Thoracic aorta (tissue), 2 donors: ENCODE measurements at places on chromosomes 12 and 14.
A peak's percentile ranks its signal among the peaks of the same experiment; 100 is the strongest.

- H3K4me3 ChIP-seq, result peak overlapping the region; percentile 51
- H3K36me3 ChIP-seq, result no peaks in the 10 kb centered on the region
- H3K27me3 ChIP-seq, result no peaks in the 10 kb centered on the region
- no peak for DNase-seq
- peaks cover 6% of the 10 kb centered on the region for H3K4me1 ChIP-seq
- no peak overlapping the region for H3K27ac ChIP-seq
Observed at GRCh38 chr12:93593843-93594242, 21.4 kb downstream of the SOCS2 start.

DNA sequence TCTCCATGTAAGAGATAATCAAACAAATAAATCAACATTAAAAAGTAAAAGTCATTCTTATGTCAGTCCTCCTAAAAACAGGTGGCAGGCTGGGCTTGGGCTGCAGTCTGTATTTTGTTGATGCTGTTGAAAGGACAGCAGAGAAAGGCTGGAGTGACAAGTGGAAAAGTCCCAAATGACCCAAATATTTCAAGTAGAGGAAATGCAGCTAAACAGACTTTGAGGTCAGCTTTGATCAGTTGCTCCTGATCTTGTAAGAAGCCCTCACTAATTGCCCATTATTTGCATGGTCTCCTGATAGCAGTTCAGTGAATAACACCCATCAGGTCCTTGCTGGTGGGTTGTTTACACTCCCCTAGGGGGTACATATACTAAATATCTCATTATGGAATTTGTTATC lies 24.9 kb downstream of the TBX3 start:
- H3K4me3 ChIP-seq, result no peak overlapping the region
- H3K4me1 ChIP-seq, result no peaks in the 10 kb centered on the region
- H3K27me3 ChIP-seq, result no peaks in the 10 kb centered on the region
- H3K36me3 ChIP-seq, result no peaks in the 10 kb centered on the region

DNA sequence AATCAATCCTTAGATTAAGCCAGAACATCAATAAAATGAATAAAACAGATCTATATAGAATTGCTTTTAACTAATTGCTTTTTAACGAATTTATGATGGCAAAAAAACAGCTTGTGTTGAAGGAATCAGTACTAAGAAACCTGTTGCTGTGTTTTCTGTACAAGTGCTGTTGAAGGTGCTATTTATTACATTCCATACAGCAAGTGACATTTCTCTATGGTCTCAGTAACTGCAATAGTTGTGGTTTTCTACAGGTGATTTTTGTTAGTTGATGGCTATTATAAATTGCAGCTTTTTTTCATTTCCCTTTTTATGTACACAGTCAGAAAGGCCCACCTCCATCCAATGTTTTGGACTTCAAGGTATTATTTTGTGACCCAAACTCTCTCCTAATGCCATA lies 56.6 kb downstream of the SLC2A13 start:
- no peak for DNase-seq
- H3K4me3 ChIP-seq, result no peak overlapping the region
- H3K27me3 ChIP-seq, result no peaks in the 10 kb centered on the region

DNA sequence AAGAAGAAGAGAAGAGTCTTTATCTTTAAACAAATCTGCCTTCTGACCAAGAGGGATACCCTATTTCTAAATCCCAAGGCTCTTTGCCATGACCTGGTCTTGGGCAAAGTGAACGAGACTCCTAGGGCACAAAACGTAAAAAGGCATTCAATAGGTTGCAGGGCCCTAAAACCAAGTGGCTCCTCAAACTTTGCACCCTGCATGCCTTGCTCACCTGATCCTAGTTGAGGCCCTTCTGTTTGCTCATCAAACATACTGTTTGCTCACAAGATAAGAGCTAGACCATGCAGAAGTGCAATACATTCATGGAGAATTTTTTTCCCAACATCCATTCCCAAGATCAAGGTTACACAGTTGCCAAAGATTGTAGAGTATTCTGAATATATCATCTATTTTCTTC lies 7.9 kb upstream of the PRH1 start:
- no peaks in the 10 kb centered on the region for H3K36me3 ChIP-seq
- H3K4me3 ChIP-seq, result no peak overlapping the region
- DNase-seq, result no peak

DNA sequence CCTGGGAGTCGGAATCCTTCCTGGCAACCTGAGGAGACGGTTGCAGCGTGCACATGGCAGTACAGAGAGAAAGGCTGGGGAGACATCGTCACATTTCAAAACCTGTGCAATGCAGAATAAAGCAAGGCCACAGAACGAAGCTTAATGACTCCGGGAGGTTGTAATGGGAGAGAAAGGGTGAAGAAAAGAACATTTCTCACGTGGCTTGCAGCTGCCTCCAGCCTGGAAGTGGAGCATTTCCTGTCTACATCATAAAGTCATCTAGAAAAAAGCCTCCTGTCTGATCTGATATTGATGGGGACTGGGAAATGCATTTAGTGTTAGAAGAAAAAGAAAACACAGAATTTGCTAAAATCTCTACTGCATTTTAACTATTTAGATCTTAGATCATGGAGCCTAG lies 209.3 kb downstream of the TMEM132C start:
- H3K4me1 ChIP-seq, result no peaks in the 10 kb centered on the region
- no peaks in the 10 kb centered on the region for H3K27me3 ChIP-seq
- DNase-seq, result no peak
- H3K36me3 ChIP-seq, result no peaks in the 10 kb centered on the region
